ENCODE measurements at places on chromosomes 3 and 15.

GRCh38 chr3:13577181-13578121, 28.5 kb downstream of the FBLN2 start:
- no peak for DNase-seq

GRCh38 chr3:195583831-195584542, at the start of gene APOD:
TSS of gene APOD (minus strand) at chr3:195583940. CDS start at chr3:195579461, 4,479 bp downstream.
- DNase-seq: no peak

- no peak for DNase-seq
Measured at GRCh38 chr3:149020839-149021252, 29.5 kb downstream of the GYG1 start.

DNA sequence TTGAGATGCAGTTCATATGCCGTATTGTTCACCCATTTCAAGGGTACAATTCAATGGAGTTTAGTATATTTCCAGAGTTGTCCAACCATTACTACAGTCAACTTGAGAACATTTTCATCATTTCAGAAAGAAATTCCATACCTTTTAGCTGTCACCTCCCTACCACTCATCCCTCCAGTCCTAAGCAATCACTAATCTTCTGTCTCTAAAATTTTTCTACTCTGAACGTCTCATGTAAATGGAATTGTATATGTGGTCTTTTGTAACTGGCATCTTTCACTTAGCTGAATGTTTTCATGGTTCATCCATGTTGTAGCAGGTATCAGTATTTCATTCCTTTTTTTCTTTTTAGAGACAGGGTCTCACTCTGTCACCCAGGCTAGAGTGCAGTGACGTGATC, 51.1 kb downstream of the CMTM7 start:
- DNase-seq: no peak

- DNase-seq: peak; percentile 11
Measured at GRCh38 chr15:77033729-77034671, 36.9 kb downstream of the TSPAN3 start.

DNA sequence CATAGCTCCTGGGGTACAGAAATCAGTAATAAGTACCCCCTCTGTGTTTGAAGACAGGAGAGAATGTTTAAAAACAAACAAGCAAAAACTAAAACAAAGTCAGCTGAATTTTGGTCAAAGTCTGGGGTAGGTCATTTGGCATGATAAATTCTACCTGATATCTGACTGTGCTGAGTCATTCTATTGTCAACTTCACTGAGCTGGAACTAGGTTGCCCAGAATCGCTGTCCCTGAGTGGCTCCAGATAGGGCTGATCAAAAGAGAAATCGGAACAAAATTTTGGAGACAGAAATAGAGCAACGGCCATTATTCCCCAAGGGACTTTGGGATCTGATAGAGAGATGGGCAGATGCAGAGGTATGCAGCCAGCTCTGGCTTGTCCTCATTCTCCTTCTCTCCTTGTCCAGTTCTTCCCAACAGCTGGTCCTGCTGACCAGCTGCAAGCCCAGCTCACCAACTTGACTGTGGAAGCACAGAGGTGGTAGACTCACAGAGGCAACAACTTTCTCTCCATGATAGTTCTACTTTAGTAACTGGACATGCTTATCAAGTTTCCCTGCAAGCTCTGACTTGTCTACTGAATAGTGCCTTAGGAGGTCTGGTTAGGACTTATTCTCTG, 57.3 kb upstream of the MYRIP start:
- DNase-seq: no peak

GRCh38 chr15:66763186-66764071, 61.4 kb downstream of the SMAD6 start:
- no peak for DNase-seq

DNA sequence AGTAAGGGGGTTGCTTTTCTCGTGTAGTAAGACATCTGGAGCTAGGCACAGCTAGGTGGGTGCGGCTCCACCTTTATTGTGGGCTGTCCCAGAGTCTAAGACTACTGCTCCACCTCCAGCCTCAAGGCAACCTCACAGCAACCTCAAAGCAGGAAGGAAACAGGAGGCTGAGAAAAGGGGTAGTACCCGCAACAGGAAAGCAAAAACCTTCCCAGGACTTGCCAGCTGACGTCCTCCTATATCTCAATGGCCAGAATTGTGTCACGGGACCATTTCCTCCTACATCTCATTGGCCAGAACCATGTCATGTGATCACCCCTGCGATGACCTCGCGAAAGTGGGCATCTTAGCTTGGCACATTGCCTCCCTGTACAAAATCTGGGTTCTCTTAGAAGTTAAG, 4.3 kb upstream of the GPR160 start:
- no peak for DNase-seq

DNA sequence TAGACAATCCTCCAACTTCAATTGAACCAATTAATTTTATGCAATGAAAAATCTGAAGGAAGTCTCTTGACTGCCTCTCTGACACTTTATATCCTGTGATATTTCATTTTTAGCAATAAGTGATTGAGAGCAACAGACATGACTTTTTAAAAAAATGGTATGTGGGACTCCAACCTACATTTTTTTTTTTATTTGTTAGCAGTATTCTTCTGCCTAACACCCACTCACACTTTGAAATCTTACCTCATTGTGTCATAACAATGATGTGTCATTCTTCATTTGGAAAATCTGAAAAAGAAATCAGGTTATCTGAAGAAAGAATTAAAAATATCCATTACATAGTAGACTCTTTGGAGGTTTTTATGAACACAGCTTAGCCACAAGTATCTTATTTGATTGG, 541.3 kb upstream of the KCNMB2 start:
- no peak for DNase-seq

DNA sequence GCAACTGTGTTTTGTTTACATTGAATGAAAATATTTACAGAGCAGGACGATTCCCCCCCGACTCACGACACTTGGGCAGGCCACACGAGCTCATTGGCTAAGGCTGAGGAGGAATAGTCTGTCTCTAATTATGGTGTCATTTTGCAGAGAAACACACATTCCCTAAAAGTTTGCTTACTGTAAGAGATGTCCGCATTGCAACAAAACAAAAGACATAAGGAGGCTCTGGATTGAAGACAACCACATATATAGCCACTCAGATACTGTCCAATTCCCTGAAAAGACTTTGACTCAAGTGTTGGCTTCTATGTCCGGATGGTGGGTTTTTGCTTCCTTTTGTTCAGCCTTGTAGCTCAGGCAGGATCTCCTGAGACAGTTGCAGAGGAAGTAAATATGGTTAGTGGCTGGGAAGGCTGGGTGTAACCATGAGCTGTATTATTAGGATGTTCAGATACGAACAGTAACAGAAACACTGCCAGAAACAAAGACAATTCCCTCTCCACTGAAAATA, 170.4 kb downstream of the KLHL25 start:
- DNase-seq: no peak

- peak; percentile 16 for DNase-seq
Measured at GRCh38 chr3:4656059-4656458, 162.9 kb downstream of the ITPR1 start.

DNA sequence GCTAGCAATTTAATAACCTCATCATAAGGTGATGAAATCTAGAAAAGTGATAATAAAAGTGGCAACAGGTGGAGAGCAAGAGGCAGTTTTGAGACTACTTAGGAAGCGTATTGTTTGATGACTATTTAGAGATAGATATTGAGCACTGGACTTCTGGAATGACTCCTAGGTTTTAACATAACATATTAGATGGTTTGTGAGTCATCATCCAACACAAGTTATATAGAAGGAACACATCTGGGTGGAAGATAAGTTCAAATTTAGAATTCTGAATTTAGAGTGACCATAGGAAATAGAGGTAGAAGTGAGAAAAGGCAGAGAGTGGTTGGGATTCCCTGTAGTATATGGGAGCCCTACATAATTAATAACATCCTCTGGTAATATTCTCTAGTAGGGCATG, 282.8 kb upstream of the ALCAM start:
- DNase-seq: no peak

- DNase-seq: no peak
Measured at GRCh38 chr3:102802819-102803420, 368.1 kb downstream of the ZPLD1 start.

DNA sequence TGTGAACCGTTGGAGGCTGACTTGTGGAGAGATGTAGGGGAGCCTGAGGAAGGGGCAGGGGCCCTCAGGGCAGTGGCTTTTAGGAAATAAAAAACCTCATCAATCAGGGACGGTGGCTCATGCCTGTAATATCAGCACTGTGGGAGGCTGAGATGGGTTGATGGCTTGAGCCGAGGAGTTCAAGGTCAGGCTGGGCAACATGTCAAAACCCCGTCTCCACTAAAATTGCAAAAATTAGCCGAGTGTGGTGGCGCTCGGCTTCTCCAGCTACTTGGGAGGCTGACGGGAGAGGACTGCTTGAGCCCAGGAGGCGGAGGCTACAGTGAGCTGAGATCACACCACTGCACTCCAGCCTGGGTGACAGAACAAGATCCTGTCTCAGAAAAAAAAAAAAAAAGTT, 7.6 kb downstream of the TTC23 start:
- DNase-seq: no peak

DNA sequence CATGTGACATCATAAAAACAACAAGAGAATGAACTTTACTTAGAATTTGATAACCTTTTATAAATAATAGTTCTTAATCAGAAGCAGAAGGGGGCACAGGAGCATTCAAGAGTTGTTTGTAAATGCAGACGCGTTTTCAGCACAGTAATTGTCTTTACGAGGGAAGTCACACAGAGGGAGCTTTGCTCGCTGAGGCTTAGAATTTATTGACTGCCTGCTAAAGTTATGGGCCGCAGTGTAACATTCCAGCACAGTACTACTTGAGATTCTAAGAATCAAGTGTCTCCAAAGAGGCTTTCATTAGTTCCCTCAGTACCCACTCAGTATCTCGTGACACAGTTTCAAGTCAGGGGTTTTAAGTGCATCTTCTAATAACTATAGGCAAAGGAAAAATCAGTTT, 288.7 kb downstream of the NR2F2 start:
- no peak for DNase-seq

GRCh38 chr3:152292366-152292765, 23.6 kb downstream of the MBNL1 start:
- DNase-seq: no peak

GRCh38 chr15:56883088-56883487, 35.4 kb upstream of the TCF12 start:
- no peak for DNase-seq

GRCh38 chr3:58000306-58001085, 7.7 kb upstream of the FLNB start:
- DNase-seq: no peak

DNA sequence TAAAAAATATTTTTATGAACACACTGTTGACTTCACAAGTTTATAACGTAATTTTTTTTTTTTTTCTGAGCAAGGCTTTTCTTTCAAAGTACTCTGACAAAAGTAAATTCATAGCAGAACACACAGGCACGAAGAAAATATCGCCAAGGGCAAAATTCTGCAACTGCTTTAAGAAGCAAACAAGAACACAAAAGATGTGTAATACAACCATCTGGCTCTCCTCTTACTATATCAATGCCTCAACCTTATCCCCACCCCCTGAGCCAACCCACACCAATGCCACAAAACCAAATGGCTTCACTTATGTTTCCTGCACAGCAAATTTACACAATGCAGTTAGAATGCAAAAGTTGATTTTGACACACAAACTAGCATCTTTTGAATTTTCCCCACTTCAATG, 274.2 kb downstream of the FOXP1 start:
- no peak for DNase-seq

DNA sequence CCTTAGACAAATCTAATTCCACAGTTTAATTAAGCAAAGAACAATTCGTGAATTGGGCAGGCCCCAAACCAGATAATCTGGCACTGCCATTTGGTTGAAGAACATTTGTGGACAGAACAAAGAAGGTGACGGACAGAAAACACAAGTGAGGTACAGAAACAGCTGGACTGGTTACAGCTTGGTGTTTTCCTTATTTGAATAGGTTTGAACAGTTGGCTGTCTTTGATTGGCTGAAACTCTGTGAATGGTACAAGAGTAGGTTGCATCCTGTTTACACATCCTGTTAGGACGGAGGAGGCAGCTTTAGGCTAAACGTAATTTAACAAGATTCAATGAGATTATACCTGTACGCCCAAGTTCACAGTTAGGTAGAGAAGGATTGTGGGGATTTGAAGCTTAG, 114.4 kb downstream of the LPP start:
- no peak for DNase-seq

Measured in GM20000 (cell line).